ENCODE measurements at places on chromosomes 7 and 10.
A peak's percentile ranks its signal among the peaks of the same experiment; 100 is the strongest.

DNA sequence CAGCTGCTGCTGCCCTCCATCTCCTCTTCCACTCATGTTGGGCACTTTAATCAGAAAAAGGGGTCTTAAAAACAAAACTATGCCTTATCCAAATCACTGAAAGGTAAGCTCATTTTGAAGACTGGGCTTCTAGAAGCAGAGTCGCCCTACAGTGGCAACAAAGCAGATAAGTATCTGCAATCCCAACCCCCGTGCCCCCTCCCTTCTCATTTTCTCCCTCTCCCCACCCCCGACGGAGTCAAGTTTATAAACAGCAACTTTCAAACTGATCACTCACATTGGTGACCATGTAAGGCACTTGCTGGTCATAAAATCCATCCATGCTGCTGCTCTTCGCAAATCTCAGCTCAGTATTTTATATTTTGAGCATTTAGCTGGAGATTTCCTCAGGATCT is 738 bp downstream of the ETV1 start:
- ATAC-seq: no peak

- no peak for ATAC-seq
Observed at GRCh38 chr7:158825628-158826289, 3.5 kb downstream of the ESYT2 start.

GRCh38 chr10:43667761-43668386 is 19.2 kb upstream of the ZNF32 start:
- no peak for ATAC-seq

- ATAC-seq: no peak
Observed at GRCh38 chr10:82150123-82150900, 275.3 kb downstream of the NRG3 start.

DNA sequence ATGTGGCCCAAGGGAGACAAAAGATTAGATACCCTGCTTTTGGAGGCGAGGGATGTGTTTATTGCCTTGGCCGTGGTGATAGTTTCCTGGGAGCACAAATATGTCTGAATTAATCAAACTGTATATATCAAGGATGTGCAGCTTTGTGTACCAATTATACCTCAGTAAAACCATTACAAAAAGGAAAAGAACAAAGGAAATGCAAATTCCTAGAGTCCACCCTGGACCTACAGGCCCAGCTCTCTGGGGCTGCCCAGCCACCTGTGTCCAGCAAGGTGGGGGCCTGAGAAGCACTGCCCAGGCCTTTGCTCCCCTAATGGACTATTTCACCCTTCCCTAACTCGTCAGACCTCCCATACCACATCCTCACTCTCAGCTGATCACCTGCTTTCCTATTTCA is 20.5 kb downstream of the ANKRD16 start:
- ATAC-seq: no peak

GRCh38 chr7:103660455-103661371 is 214.7 kb upstream of the SLC26A5 start:
- no peak for ATAC-seq

GRCh38 chr10:30051220-30051619 is 8.2 kb downstream of the JCAD start:
- ATAC-seq: no peak

GRCh38 chr7:139124084-139124914 is 14.8 kb upstream of the ZC3HAV1 start:
- peak; percentile 87 for ATAC-seq

- no peak for ATAC-seq
Observed at GRCh38 chr7:17044396-17044795, 162.6 kb upstream of the AGR3 start.

GRCh38 chr7:122082670-122083069 is 61.4 kb downstream of the AASS start:
- no peak for ATAC-seq

DNA sequence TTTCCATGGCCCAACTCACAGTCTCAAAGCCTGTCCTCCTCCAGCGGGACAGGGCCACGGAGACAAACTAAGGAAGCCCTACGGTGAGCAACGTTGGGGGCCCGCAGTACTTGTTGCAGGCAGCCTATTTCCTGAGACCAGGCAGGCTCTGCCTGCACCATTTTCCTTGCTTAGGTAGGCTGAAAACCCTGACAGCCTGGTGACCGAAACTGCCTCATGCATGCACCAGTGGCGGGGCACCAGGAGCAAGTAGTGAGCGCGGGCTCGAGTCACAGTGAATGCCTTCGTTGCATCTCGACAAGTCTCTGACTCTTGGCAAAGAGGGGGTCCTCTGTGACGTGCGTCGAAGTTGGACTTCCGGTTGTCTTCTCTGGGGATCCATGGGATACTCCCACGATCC is 23.3 kb upstream of the ZNF273 start:
- ATAC-seq: no peak

- peak; percentile 43 for ATAC-seq
Observed at GRCh38 chr10:44864051-44864450, 47.1 kb upstream of the TMEM72 start.

- ATAC-seq: no peak
Observed at GRCh38 chr10:62741996-62742395, 62.5 kb upstream of the ADO start.

DNA sequence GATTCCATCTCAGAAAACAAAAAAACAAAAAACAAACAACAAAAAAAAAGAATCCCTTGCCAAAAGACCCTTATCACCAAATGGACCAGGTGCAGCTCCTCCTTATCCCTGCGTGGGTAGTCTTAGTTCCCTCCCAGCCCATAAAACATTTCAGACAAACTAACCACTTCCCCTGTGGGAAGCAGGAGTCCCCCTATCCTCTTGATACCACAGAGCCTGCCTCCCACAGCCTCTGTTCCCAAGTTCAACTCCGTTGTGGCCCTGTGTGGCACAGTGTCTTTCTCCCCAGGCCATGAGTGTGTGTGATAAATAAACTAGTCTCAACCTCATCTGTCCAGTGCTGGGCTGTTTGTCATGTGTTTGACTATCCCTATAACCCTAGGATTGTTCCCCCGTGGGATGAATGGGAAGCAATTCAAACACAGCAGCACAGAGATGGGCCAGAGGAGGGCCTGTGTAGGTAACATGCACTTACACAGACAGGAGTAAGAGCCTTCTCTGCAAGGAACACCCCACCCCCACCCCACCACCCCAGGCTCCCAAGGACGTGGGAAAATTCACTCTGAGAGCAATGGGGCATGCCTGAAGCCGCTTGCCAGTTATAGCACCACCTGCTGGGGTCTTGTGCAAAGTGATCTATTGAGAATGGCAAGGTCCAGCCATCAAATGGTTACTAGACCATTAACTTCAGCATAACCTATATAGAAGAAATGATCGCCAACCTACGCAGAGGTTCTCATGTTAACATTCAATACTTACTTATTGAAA is 147.1 kb upstream of the GHITM start:
- no peak for ATAC-seq

DNA sequence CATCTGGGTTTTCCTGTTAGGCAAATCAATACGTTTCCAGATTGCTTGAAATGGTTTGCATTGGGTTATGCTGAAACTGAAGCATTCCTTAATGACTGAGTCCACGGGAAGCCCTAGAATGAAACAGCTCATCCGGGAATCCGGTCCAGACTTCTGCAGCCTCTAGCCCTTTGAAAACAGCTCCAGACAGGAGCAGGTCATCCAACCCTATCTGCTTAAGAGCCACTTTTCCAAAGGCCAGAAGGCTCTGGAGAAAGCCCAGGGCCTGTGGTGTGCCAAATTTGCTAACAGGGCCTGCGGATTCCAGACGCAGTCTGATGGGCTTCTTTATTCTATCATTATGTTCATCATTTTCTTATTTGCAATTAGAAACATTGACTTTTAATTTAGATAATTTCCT is 265.4 kb downstream of the SKIDA1 start:
- ATAC-seq: no peak

Data from activated CD4-positive, CD25-positive, alpha-beta regulatory T cell treated with anti-CD3 and anti-CD28 coated beads, Interleukin-2, amount 50 U/mL, for 24 hours (primary cell).